ENCODE measurements at places on chromosomes 5 and 9.

DNA sequence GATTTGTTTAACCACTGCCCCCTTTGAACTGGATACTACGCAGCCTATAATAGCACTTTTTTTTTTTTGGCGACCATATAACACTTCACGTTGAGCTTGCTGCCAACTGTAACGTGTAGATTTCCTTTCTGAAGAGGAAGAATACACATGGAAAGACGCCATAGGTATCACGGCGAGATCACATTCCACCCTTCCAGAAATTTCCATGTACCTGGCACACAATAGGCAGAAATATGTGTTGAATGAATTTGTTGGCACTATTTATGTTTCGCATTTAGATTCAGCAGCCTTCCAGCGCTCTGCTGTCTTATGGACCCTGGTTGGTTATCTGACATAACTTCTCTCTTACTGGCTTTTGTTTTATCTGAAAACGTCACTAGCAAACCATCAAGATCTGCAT lies 250.3 kb downstream of the SLIT3 start:
- DNase-seq = no peak

GRCh38 chr5:86493777-86494176 lies 124.0 kb upstream of the COX7C start:
- DNase-seq = no peak

GRCh38 chr9:34400275-34400674 lies 23.6 kb upstream of the MYORG start:
- no peak for DNase-seq

GRCh38 chr9:74218385-74219063 lies 278.6 kb upstream of the RORB start:
- no peak for DNase-seq

GRCh38 chr5:56838409-56839039 lies 23.2 kb downstream of the MAP3K1 start:
- no peak for DNase-seq

GRCh38 chr5:92687821-92688722 lies 892.9 kb downstream of the NR2F1-AS1 start:
- no peak for DNase-seq

GRCh38 chr5:147918899-147919298 lies 12.6 kb upstream of the C5orf46 start:
- DNase-seq = no peak

GRCh38 chr5:38871790-38872551 lies 26.2 kb downstream of the OSMR start:
- DNase-seq = no peak

GRCh38 chr5:108561416-108562204 lies 179.7 kb upstream of the FBXL17 start:
- DNase-seq = no peak

- no peak for DNase-seq
These were observed 298.0 kb upstream of the PAPPA start for GRCh38 chr9:115855458-115856133.

DNA sequence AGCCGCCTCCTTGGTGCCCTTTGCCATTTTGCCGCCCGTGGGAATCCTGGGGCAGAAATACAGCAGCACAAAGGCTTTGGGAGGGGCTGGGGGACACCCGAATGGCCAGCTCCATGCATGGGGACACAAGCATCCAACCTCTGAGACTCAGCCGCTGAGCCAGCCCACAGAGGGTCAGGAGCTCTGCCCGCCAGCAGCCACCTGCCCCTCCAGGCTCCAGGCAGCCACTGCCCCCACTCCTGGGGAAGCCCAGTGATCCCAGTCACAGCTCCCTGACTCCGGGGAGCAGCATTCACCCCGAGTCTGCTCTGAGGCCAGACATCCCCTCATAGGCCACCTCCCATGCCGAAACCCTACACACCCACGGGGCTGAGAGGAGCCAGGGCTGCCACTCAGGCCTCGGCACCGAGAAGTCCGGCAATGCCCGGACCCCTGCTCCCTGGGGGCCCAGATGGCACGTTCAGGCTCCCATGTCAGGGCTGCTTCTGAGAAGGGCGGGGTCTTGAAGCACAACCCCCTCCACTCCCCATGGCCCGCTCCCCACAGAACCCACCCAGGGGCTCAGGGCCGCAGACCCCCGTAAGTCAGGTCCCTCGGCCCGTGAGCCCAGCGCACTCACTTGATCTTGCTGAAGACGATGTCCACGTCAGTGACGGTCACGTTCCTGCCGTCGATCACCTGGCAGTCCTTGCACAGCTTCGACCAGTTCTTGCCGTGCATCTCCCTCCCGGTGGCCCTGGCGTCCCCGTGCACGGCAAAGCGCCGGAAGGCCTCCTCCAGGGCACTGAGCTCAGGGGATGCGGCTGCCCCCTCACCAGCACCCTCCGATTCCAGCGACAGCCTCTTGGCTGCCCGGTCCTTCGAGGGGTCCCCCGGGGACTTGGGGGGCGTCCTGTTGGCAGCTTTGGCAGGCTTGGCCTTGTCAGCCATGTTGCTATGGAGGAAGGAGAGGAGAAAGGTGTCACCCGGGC lies 15.7 kb downstream of the TPPP start:
- no peak for DNase-seq

DNA sequence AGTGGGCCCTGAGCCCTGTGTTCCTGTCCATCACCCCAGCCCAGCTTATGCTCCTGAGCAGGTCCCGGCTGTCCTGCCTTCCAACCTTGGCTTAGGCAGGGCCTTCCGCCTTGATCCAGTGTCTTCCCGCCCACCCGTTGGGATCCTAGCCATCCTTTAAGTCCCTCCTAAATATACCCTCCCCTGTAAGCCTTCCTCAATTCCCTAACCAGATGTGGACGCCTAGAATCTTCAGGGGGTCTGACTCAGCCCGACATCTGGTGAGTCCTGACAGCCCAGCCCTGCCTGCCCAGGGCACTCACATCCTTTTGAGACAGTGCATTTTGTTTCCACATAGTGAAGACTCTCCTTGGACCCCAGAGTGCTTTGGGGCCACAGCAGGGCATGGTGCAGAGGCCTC lies 23.7 kb downstream of the SLC6A7 start:
- DNase-seq = no peak

DNA sequence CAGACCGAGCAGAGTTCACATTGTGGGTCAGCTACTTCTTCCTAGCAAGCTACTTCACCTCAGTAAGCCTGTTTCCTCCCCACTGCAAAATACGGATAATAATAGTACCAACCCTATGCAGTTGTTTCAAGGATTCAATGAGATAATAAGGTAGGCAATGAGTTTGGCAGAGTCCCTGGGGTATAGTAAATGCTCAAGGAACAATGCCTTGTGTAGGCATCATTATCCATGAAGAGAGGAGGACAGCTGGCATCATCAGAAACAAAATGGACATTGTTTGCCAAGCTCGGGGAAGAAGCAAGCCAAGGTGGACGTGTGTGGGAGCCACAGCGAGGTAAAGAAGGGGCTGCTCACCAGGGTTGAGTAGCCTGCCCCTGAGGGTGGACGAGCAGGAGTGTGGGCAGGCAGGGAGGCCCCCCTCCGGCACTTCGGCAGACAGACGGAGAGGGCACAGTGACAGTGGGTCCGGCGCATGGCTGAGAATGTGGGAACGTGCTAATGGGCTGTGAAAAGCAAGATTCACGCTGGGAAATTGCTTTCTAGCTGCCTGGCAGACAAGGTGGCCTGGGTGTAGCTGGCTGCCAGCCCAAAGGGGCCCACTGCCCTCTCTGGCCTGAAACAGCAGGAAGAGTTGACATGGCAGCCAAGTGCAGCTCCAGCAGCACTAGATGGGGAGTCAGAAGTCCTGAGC lies 10.1 kb downstream of the CAMK2A start:
- DNase-seq = no peak

- no peak for DNase-seq
These were observed 209.1 kb downstream of the TARS1 start for GRCh38 chr5:33649549-33650482.

DNA sequence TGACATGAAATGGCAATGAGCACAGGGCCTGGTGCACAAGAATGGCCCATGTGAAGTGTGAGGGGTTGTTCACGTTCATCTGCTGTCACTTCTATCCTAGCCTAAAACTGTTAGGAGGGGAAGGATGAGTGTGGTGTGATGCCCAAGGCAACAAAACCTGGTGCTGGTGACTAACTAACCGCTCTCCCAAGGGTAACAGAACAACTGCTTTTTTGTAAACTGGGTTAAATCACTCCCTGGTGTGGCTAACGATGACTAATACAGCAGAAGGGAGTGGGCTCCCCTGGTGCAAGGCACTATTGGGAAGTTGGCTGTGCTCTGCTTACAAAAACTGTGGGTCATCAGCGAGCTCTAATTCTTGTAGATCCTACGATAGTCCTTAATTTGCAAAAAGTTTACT lies 103.2 kb upstream of the VCAN start:
- DNase-seq = no peak

DNA sequence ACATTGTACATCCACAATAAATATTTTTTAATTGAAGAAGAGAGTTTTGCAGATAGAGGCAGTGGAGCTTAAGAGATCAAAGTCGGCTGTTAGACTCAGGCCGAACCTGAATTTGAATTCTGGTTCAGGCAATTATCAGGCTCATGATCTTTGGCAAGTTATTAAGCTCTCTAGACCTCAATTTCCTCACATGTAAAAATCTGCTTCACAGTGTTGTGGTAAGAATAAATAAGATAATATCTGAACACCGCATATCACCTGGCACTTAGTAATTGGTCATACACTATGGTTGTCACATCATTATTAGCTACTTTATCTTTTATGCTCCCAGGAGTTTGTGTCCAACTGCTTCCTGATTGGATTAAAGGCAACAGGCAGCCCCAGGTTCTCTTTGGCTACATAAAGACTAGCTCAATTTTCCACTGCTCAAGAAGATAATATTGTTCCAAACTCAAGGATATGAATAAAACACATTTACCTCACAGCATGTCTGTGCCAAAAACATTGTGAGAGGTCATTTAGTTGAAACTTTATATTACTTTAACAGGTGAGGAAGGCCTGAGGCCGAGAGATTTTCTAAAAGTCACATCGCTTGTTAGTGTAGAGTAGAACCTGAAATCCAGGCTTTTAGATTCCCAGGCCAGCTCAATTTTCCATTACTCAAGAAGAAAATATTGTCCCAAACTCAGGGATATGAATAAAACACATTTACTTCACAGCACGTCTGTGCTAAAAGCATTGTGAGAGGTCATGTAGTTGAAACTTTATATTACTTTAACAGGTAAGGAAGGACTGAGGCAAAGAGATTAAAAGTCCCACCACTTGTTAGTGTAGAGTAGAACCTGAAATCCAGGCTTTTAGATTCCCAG lies 289.2 kb upstream of the PTGER4 start:
- DNase-seq = no peak

DNA sequence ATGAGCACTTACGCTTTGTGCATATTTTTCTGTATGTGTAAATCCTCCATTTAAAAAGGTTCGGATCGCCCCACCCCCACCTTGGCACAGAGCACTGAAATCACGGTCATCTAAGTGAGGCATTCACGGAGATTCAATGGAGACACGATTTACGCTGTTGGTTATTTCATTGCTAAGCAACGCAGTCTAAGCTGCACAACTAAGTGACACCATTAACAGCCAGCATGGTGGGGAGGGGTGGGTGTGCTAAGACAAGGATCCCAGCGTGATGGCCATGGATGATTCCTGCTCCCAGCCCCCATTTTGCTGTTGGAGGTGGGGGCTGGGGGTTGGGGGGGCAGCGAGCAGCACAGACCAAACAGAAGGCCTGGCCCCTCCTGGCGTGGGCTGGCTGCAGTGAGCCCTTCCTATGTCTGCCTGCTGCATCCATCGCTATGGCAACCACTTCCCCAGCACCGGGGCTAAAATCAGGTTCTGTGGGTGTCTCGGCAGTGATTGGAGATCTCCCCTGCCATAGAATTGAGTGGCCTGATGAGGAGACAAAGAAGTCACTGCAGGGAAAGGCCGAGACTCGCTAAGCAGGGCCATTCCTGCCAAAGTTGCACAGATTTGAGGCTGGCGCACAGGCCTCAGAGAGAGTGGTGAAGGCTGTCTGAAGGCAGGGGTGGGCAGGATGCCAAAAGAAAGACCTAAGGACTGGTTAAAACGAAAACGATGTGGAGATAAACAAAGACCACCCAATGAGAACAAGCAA lies 14.3 kb upstream of the MARCHF6 start:
- DNase-seq = no peak

- no peak for DNase-seq
These were observed 4.2 kb downstream of the ABCA1 start for GRCh38 chr9:104923740-104924139.

DNA sequence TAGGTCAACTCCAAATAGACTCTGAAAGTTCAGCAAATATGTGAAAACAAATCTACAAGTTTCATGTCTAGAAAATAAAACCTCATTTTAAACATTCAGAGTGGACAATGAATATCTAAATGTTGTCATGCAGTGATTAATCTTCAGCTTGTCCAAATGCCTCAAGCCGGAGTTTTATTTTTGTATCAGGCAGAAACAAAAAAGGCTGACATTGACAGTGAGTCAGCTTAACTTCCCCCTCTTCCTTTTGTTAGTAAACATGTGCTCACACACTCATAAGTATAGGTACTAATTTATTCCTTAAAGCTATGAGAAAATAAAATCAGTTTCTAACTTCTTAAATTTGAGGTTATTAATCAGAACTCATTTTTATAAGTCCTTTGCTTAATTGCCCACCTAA lies 467.9 kb upstream of the DAB2 start:
- no peak for DNase-seq

- no peak for DNase-seq
These were observed 1.3 kb downstream of the PSAT1 start for GRCh38 chr9:78298046-78298765.

GRCh38 chr9:107630156-107630555 lies 140.6 kb upstream of the KLF4 start:
- no peak for DNase-seq

Measured in stimulated activated CD4-positive, alpha-beta T cell treated with anti-CD3 and anti-CD28 coated beads, TNF-alpha, amount 100 ng/mL, for 48 hours (primary cell).